Ecto neural progenitor cell (in vitro differentiated cells): ENCODE measurements at places on chromosomes 5 and 9.
A peak's percentile ranks its signal among the peaks of the same experiment; 100 is the strongest.

DNA sequence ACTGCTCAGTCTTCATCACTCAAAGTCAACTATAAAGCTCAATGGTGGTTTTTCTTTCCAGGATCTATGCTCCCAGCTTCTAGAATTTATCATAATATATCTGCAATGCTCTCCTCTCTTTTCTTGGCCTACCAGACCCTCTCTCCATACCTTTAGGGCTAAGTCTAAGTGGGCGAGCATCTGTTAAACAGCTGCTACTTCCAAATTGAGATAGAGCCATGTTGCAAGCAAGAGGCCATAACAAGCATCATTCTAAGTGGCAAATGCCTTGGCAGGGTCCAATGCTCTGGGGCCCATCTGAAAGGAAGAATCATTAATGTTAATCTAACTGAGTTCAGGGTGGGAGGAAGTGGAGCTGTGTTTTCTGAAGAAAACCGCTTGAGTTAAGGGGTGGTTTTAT, 324.0 kb downstream of the TLR4 start:
- no peak for DNase-seq

DNA sequence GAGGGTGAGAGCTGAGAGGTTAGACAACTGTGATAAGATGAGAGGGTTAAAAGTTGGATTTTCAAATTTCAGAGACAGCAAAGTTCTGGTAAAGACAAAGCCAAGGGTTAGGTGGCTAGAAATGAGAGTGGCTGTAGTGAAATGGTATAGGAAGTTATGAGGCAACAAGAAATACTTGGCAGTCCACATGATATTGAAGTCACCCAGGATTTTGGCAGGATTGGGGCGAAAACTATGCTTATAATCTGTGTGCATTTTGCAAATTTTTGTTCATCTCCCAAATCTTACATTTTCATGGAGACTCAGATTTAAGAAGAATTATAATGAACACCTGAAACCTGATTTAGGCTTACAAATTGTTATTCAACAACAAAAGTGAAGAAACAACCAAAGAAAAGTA, 35.6 kb downstream of the C9 start:
- DNase-seq, result no peak

DNA sequence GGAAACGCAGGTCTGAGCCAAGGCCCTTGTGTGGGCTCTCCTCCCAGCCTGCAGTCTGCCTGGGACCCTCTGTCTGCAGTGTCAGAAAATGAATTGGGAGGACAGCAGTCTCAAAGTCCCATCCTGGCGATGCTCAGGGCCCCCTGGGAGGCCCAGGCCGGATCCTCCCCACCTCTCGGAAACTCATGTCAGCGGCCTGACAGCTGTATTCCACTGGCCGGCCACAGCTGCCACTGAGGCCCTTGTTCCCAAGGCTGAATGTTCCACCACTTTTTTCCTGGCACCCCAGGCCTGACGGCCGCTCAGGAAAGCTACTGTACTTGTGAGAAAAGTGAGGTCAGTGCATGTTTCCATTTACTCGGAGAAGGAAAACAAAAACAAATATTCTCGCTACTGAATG, 180.0 kb downstream of the FGF18 start:
- peak; percentile 38 for DNase-seq

DNA sequence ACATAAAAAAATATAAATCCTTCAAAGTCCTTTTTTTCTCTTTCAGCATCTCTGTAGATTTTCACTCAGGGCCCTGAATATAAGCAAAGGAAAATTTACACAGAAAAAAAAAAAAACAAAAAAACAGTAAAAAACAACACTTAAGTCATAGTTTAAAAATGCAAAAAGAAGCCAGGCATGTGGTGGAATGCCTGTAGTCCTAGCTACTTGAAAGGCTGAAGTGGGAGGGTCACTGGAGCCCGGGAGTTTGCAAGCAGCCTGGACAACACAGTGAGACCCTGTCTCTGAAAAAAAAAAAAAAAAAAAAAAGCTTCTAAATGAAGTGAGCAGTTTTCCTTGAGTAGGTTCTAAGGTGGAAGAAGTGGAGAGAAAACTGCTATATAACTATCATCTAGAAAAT, 55.0 kb upstream of the BNC2 start:
- no peak for DNase-seq

- no peak for DNase-seq
Observed at GRCh38 chr9:135604437-135605237, 34.7 kb downstream of the GLT6D1 start.

GRCh38 chr9:34072410-34072809, 23.7 kb upstream of the UBAP2 start:
- peak; percentile 55 for DNase-seq

DNA sequence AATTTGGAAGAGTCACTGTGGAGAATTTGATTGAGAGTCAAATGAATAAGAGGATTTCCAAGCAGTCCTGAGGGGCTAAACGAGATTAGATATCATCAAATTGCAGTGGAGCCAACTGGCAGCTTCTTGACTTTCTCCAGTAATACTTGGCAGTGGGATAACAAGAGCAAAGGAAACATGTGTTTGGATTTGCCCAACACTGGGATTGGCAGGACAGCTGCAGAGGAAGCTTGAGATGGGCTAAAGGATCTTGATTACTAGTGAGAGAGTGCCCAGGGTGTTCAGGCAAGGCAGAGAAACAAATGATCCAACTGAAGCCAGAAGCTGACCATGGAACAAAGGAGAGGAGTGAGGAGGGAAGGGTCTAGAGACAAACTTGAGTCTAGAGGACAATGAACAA, 356.0 kb upstream of the ISL1 start:
- DNase-seq, result no peak

GRCh38 chr5:134236318-134236717, 10.4 kb upstream of the PPP2CA start:
- DNase-seq, result no peak

- no peak for DNase-seq
Observed at GRCh38 chr5:116813906-116814305, 239.3 kb upstream of the SEMA6A start.

DNA sequence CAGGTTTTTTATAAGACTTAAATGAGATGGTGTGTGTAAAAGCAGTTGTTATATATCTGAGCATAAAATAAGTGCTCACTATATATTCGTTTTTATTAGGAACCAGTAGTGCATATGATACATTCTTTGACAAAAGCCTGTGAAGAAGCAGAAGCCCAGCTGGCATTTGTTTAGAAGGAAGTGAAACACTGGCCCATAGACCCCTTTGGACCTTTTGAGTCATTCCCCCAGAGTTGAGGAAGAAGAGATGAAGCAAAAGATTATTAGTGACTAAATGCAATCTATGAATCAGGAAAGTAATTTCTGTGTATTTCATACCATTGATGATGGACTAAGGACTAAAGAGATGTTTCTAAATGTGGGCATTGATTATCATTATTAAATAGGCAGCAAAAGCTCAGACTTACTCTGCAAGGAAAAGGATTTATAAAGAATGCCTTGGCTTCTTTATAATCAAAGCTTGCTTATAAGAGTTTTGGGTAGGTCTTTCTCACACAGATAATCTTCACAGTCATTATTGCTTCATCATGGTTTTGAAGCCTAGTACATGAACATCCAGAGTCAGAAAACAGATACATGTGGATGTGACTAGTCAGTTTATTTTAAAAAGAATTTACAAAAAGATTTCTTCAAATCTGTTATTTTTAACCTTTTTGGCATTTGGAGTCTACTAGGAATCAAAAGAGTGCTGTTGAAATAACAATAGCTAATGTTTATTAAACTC, 16.9 kb upstream of the FER start:
- DNase-seq, result no peak

DNA sequence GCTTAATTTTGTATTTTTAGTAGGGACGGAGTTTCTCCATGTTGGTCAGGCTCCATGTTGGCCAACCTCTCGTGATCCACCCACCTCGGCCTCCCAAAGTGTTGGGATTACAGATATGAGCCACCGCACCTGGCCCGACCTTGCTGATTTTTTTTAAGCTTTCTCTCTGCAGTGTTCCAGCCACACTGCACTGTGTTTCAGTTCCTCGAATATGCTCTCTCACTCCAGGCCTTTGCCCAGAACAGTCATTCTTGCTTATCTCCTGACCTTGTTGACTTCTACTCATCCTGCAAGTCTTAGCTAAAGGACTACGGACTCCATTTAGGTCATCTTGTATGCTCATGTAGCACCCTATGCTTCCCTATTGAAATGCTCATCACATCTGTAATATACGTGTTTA, 3.3 kb downstream of the SNAPC3 start:
- DNase-seq, result no peak

- no peak for DNase-seq
Observed at GRCh38 chr9:131744171-131744719, 4.4 kb upstream of the RAPGEF1 start.

- DNase-seq, result no peak
Observed at GRCh38 chr5:157267761-157268480, 2.0 kb downstream of the CYFIP2 start.

DNA sequence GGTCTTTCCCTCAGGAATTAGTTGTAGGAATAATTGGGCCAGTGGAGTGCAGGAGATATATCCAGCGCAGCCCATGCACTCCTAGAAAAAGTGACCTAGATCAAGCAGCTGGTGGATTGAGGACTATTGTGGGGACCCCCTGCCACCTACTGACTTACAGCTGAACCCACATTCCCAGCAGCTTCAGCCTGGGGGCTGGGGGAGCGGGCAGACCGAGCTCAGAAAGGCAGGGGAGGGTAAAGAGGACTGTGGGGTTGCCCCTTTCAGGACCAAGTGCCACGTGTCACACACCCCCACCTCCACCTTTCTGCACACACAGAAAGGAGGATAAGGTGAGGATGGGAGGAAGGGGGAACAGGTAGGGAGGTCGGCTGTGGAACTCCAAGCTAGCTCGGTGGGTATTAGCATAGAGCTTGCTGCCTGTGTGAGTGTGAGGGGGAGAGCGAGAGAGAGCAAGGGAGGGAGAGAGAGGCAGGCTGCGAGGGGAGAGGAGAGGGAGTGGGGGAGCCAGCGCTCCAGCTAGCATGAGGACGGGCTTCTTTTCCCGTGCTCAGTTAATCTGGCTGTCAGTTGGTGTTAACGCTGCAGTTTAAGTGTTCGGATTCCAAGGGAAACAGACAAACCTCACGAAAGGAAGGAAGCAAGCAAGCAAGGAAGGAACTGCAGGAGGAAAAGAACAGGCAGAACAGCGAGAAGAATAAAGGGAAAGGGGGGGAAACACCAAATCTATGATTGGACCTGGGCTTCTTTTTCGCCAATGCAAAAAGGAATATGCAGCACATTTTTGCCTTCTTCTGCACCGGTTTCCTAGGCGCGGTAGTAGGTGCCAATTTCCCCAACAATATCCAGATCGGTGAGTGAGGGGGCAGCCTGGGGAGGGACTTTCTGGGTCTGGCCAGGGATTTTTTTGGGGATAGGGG, at the start of gene GRIA1:
GRIA1 (plus strand) TSS at position 553 of the 920 bp plus-strand sequence.
- peak; percentile 69 for DNase-seq

GRCh38 chr5:59831326-59832010, 62.1 kb downstream of the PDE4D start:
- DNase-seq, result no peak
